Activated naive CD8-positive, alpha-beta T cell treated with anti-CD3 and anti-CD28 coated beads, Interleukin-2, amount 10 ng/mL, durations not matched to agents 7 days and 5 days (primary cell): ENCODE measurements at places on chromosomes 4 and X.

GRCh38 chr4:4542774-4543485, 1.1 kb upstream of the STX18 start:
- DNase-seq, result no peak
- H3K4me1 ChIP-seq, result peaks cover 33% of the 10 kb centered on the region
- H3K36me3 ChIP-seq, result peaks cover 14% of the 10 kb centered on the region
- H3K27ac ChIP-seq, result peak overlapping the region; percentile 93
- peak overlapping the region; percentile 95 for H3K4me3 ChIP-seq

DNA sequence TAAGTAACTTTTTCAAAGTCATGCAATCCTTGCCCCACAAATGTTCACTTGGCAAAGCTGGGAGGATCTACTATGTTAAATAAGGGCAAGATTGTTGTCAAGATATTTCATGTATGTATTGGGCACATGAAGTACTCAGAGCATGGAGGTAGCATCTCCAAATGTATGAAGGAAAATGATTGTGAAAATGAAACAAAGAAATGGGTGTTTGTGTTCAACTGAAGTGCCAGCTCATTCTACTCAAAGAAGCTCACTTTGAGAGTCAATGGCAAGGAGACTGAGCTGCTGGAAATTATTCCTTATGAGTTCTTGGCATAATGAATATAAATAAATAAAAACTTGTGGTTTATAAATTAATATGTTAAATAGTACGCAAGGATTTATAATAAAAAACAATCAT, 124.5 kb upstream of the ARSJ start:
- no peak overlapping the region for H3K4me3 ChIP-seq
- DNase-seq, result no peak
- H3K27me3 ChIP-seq, result peaks cover 8% of the 10 kb centered on the region
- no peak overlapping the region for H3K27ac ChIP-seq
- H3K36me3 ChIP-seq, result peaks cover 1% of the 10 kb centered on the region

DNA sequence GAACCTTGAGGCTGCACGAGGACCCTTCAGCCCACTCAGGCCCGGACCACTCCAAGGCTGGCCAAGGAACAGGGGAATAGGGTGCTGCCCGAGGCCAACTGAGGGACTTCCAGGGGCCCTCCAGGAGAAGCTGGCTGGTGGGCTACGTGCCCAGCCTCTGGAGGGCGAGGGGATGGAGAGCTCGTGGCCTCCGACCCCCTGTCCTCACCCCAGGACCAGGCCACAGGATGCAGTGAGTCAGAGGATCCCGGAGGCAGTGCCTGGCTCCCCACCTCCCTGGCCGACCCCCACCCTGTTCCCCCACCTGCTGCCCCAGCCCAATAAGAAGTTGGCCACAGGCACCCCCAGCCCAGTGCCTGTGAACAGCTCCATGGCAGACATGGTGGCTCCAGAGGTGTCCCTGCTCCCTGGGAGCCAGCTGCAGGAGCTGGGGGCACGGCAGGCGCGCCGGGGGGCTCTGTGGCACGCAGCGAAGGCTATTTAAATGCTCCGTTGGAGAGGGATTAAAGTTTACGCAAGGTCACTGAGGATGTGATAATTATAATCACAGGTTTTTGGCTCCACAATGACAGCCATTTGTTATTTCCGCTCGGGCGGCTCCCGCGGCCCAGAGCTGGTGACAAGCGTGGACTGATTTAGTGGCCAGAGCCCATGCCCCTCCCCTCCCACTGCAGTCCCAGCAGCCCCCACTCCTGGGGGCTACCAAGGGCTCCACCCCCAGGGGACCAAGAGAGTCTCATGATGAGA, 95.7 kb upstream of the NKX1-1 start:
- H3K27me3 ChIP-seq, result no peaks in the 10 kb centered on the region
- no peaks in the 10 kb centered on the region for H3K4me1 ChIP-seq
- DNase-seq, result peak; percentile 10

DNA sequence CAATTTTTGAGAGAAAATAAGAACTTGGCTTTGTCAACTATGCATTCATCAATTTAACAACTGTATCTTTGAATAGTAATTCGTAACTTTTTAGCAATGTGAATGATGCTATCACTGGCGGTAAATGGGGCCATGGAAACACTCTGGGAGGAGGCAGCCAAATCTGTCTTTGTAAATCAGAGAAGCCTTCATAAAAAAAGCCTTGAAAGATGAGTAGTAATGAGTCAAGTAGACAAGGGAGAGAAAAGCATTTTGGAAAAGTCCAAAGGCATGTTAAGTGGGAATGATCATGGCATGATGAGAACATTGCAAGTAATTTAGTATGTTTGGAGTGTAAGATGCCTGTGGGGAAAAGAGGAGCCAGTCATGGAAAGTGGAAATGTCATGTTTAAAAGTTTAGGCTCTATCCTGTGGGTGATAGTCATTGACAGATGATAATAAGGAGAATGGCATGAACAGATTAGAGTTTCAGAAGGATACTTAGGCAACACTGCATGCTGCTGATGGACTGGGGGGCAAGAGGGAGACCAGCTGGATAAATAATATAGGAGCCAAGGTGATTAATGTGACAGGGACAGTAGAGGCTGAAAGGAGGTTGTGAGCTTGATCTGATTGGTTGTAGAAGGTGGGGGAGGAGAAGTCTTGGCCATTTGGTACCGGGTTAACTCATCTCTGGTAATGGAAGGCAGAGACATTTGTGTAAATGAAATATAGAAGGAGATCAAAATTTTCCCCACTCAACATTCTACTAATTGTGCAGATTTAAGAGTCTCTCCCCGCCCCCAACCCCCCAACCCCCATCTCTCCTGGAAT, 16.3 kb downstream of the SPRY1 start:
- H3K4me1 ChIP-seq, result peaks cover 49% of the 10 kb centered on the region
- H3K27ac ChIP-seq, result peak overlapping the region; percentile 90
- no peak for DNase-seq
- no peaks in the 10 kb centered on the region for H3K27me3 ChIP-seq
- no peaks in the 10 kb centered on the region for H3K36me3 ChIP-seq
